Stimulated activated CD4-positive, alpha-beta T cell treated with anti-CD3 and anti-CD28 coated beads, Interleukin-2, amount 100 ng/mL, for 48 hours (primary cell): ENCODE measurements at places on chromosomes 7 and 10.
A peak's percentile ranks its signal among the peaks of the same experiment; 100 is the strongest.

DNA sequence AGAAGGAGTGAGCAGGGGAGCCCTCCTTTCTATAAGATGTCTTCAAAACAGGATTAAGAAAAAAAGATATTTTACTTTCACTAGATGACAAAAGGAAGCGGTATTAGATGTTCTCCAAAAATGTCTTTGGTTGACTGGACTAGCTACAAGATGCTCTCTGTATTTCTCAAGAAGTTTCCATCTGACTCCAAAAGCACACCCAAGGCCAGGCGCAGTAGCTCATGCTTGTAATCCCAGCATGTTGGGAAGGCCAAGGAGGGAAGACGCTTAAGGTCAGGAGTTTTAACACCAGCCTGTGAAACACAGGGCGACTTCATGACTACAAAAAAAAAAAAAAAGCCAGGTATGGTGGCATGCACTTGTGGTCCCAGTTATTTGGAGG is 84.5 kb downstream of the PIP4K2A start:
- no peak for DNase-seq

- no peak for DNase-seq
Observed at GRCh38 chr7:83359108-83359507, 196.4 kb upstream of the PCLO start.

GRCh38 chr7:135990258-135990657 is 13.1 kb upstream of the MTPN start:
- DNase-seq = no peak

DNA sequence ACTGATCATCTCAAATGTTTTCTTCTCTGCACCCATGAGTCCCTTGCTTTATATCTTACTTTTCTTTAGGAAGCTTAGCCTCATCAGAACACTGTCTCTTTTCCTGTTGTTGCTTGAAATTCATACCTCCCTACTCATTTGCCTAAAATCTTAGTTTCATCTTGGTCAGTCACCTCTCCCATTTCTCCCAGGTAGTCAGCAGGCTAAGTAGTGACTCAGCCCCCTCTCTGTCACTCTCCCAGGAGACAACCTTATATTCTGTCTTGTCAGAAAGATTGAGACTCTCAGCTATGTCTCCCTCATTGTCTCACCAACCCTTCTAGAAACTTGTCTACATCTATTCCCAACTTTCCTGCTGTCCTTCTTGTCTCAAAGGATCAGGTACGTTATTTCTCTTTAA is 280.9 kb downstream of the BBS9 start:
- no peak for DNase-seq

DNA sequence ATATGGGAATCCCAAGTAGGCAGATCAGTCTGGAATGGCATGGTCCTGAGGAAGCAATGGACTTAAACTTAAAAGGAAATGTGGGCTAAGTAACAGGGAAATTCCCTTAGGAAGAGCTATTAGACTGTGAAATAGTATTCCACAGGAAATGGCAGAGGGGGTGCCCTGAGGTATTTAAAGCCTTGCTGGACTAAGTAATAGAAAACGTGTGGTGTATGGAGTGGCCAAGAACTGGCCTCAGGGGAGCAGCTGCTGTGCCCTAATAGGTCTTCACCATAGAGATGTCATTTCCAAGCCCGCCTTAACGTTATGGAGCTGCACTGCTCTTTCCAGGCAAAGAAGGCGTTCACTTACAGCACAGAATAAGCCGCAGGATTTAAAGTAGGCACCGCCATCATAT is 365.2 kb upstream of the ZMIZ1 start:
- DNase-seq = no peak

- no peak for DNase-seq
Observed at GRCh38 chr7:66189695-66190503, 15.2 kb upstream of the TPST1 start.

- DNase-seq = no peak
Observed at GRCh38 chr10:106577266-106577665, 587.2 kb downstream of the SORCS1 start.

DNA sequence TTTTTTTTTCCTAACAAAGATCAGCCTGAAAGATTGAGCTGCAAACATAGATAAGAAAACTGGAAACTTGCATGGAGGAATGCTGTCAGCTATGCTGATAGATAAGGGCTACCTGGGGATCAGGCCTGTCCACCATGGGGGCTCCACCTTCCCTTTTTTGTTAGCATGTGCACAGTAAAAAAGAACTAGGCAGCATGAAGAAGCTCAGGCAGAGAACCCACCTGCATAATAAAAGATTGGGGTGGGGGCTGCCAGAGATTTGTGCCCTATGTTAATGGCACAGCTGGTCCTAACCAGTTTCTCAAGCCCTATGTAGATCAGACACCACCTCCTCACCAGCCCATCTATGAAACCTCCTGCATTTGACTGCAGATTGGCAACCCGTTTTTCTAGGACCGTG is 45.4 kb upstream of the CACNB2 start:
- no peak for DNase-seq

DNA sequence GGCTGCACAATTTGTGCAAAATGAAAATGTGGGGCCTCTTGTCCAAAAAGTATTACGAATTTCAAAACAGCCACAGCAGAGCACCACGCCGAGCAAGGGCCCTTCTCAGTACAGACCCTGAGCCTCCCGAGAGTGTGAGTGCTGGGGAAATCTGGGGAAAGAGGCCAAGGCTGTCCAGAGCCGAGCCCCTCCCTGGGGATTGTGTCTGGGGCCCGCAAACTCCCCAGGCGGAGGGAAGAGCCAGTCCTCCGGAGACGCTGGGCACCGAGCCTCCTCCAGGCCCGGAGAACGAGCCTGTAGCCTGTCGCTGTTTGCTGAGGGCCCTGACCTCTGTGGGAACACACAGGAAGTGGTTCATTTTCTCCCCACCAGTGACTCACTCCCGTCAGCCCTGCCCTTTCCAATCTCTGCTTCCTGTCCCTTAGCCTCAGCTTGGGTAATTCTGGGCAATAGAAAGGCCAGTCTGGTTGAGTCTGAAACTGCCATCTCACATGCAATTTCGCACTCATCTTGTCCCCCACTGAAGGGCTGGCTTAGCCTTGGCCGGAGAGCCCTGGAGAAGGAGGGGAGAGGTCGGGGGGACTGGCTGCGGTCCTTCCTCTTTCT is 19.5 kb upstream of the GNA12 start:
- DNase-seq = peak; percentile 64

- DNase-seq = no peak
Observed at GRCh38 chr7:158102897-158103296, 484.7 kb downstream of the PTPRN2 start.

DNA sequence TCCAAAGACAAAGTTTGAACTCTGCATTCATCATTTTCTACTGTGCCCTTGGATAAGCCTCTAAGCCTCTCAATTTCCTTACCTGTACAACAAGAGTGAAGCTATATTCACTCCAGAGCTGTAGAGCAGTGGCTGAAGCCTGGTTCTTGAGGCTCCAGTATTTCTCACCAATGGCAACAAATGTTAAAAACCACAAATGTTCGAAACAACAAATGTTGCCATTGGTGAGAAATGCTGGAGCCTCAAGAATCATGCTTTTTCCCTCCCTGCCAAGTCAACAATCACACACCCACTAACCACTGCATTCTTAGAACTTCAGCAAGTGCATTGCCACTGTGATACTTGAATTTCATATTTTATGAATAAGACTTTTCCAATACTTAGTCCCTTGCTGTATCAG is 237.9 kb downstream of the TMEM26 start:
- DNase-seq = no peak

DNA sequence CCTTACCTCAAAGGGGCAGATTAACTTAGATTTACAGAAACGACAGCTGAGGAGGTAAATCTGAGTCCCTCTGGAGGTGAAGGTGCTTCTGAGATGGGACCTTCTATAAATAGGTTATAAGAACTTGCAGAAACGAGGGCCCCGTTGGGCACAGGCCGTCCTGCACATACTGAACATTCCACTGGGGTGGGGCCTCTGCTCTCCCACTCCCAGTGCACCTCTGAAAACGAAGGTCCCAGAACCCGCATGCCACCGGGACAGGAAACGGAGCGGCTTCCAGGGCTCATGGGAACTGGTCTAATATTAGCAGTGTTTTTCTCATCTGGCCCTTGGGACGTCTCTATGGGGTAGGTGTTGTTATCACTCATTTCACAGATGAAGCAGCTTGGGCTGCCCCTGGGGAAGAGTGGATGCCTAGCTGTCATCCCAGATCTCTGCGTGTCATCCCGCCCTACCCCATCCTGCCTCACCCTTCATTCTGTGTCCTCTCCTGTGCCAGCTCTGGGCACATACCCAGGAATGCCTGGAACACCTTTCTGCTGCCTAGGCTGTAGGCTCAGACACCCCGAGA is 19.6 kb downstream of the C10orf62 start:
- no peak for DNase-seq

GRCh38 chr10:3896161-3896560 is 111.2 kb upstream of the KLF6 start:
- DNase-seq = no peak

DNA sequence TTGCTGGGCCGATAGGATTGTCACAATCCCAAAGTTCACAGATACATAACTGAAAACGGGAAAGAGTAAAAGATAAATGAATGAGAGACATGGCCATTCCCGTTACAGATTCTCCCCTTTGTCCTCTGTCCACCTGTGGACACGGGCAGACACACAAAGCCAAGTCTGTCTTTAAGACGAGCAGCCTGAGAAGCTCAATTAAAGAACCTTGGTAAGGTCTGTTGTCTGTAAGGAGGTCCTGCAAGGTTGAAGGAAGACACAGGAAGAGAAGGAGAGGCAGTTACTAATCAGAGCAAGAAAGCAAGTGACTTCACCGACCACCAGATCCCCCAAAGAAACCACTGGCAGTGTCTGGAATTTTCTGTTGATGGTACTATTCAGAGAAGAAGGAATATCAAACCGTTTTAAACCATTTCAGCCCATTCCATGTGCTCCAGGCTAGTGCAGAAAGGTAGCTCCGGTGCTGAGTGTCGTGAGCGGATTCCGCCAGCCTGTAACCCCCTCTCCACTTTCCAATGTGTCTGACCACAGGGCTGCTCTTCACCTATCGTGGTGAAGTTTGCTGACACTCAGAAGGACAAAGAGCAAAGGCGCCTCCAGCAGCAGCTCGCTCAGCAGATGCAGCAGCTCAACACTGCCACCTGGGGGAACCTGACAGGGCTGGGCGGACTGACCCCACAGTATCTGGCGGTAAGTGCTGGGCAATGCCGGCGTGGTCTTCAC is 252.6 kb downstream of the CELF2 start:
- peak; percentile 73 for DNase-seq

DNA sequence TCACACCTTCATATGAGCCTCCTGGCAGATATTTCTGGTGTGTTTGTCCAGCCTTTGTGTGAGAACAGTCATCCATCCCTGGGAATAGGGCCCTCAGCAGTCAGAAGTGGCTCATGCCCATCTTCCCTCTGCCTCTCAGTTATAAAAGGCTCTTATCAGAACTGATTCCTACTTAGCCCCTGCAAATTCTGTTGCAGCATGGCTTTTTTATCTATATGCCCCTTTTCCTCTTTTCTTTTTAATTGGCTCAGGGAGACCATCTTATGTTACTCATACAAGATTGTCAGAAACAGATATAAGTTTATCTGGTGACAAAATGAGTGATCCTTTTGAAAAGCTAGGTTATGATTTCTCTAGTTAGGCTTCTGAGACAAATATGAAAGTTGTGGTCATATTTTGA is 194.1 kb downstream of the CREB5 start:
- no peak for DNase-seq

- no peak for DNase-seq
Observed at GRCh38 chr7:91240376-91240941, 23.8 kb upstream of the FZD1 start.

DNA sequence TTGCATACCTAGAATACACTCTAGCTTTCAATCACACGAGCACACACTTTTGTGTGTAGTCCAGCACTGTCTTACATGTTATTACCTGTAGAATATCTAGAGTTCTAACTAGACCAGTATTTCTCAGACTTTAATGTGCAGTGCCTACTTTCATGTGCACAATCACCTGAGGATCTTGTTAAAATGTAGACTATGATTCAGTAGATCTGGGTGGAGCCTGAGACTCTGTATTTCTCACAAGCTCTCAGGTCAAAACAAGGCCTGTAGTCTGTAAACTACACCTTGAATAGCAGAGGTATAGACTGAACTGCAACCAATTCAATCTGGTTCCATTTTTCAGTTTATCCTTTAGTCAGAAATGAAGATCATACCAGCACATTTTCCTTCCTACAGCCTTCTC is 11.1 kb downstream of the IFIT2 start:
- no peak for DNase-seq

DNA sequence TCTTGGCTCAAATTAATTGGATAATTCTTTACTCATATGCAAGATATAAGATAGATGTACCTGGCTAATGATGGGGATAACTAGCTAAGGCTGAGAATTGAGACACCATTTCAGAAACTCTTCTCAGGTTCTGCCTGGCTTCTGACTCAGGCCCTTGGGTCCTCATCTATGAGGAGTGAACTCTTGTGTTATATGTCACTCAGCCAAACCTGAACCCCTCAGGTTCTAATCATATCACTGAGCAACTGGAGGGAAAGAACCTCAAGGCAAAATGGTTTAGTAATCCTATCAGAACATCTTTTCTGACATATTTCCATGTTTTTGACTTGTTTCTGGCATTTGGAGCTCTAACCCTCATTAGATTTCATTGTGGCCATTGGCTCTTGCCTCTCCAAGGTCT is 100.4 kb downstream of the CPED1 start:
- no peak for DNase-seq

DNA sequence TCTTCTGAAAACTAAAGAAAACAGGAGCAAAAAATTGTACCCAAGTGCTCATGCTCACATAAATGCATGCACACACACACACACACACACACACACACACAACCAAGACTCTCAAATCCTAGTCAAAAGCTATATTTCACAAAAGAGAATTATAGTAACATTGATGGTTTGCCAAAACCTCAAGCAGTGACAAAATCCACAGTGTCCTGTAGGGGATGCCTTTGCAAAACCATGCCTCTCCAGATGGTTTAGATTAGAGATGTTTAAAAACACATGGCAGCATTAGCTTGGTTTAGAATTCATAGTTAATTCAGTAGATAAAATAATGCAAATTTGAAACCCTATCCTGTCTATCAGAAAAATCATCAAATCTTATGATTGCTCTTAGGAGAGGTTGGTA is 232.2 kb downstream of the DYNC1I1 start:
- no peak for DNase-seq
